ENCODE measurements at places on chromosomes 11 and 22.

GRCh38 chr11:117931971-117932370 lies 2.8 kb upstream of the TMPRSS13 start:
- no peak for DNase-seq

GRCh38 chr22:34587357-34588356 lies 478.3 kb upstream of the ISX start:
- DNase-seq = no peak

- DNase-seq = no peak
Observed at GRCh38 chr11:30046578-30046945, 29.7 kb upstream of the KCNA4 start.

DNA sequence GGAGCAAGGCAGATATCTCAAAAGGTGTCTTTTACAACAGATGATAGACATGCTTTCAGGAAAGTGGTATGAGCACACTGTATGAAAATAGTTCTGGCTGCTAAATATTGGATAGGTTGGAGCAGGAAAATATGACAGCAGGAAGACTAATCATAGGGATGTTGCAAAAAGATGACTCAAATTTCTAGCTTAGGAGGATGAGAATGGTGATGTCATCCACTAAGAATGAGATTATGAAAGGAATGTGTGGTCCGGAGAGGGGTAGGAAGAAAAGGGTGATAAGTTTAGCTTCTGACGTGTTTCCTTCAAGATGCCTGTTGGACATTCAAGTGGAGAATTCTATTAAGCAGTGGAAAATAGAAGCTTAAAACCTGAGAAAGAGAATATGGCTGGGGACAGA lies 46.4 kb downstream of the RCN1 start:
- no peak for DNase-seq
